ENCODE measurements at places on chromosomes 3 and 15.
A peak's percentile ranks its signal among the peaks of the same experiment; 100 is the strongest.

GRCh38 chr3:26681632-26682031 is 59.1 kb downstream of the LRRC3B start:
- no peak for DNase-seq

DNA sequence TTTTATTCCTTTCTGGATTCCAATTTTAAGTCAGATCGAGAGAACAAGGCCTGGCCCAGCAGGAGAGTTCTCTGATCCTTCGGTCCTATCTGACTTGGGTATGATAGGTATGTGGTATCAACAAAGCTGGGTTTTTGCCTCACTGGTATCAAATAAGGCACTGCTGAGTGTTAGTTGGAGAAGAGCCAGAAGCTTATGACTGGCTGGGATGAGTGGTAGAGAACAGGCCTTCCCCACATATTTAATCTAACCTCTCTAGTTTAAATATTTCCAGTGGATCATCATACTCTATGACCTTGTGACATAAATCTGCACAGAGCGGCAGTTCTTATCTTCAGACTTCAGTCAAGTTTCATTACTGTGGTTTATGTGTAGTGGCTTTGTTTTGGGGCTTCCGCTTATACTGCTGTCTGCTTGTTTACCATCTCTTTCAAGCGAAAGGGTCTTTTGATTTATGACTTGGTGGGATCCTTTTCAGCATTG is 164.5 kb downstream of the PTPRG start:
- DNase-seq = peak; percentile 87

GRCh38 chr3:31364711-31365110 is 168.0 kb upstream of the STT3B start:
- DNase-seq = peak; percentile 84

DNA sequence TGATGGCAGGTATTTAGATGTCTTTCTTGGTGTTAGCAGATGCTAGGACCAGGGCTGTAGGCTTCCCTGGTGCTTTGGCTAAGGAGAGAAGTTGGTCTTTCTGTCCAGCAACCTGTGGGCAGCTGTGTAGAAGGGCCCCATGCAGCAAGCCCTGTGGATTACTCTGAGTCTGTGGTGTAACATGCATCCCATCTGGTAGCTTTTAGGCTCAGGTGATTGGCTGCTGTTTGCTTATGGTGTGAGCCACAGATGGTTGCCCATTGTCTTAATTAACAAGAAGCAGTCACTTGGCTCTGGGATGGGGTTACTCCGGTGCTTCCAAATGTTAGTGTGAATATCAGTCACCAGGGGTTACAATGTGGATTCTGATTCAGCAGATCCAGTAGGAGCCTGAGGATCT is 368.6 kb upstream of the C2CD4B start:
- DNase-seq = no peak

DNA sequence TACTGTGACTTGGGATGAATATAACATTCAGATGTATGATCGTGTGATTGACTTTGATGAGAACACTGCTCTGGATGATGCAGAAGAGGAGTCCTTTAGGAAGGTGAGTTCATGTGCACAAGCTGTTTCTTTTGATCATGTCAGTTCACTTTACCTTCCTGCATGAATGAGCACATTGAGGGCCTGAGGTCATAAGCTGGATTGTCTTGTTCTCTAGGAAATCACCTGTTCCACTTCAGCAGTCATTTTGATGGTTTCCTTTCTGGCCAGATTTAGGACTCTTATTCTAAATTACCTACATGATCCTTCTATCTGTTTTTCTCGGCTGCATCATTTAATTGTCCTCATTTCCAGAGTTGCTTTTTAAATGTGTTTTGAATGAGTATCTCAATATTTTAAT is 4.1 kb downstream of the RCN2 start:
- DNase-seq = no peak

DNA sequence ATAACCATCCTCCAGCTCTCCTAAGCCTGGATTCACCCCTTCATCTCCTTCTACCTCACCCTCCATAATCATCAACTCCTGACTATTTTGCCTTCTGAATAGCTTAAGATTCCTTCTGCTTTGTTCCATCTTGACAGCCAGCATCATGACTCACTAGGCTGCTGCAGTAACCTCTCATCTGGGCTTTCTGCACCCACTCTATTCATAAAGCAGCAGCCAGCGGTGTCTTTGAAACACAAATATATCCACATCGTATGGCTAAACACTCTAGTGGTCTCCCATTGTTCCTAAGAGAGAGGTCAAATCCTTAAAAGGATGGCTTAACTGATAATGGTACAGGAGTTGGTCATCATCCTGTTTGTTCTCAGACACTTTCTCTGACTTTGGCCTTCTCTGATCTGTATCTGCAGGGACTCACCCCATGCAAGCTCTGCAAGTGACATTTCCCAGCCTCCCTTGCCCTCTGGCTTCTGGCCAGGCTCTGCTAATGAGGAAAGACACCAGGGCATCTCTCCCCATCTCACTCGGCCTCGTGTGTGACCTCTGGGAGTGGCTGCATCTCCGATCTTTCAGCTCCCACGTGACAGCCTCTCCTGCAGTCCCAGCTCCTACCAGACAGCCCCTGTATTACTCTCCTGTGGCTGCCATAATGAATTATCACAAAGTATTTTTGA is 6.2 kb downstream of the GRK7 start:
- DNase-seq = peak; percentile 34

- DNase-seq = no peak
Measured at GRCh38 chr15:27752691-27753090, 346.4 kb downstream of the OCA2 start.

- peak; percentile 50 for DNase-seq
Measured at GRCh38 chr3:71070497-71071463, 512.7 kb downstream of the FOXP1 start.

DNA sequence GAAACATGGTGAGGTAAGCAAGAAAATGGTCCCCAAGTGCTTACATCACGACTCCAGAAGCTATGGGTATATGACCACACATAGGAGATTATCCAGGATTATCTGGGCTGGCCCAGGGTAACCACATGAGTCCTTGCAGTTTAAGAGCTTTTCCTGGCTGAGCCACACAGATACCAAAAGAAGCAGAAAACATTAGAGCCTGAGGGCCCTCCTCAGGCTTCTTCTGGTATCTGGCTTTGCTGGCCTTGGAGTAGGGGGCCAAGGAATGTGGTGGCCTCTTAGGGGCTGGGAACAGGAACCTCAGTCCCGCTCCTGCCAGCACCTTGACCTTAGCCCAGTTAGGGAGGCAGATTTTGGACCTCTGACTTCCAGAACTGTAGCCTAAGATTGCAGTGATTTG is 259.1 kb downstream of the KCNMB2 start:
- DNase-seq = no peak

- DNase-seq = no peak
Measured at GRCh38 chr3:146133441-146133840, 27.5 kb downstream of the PLOD2 start.

Data from iris pigment epithelial cell (primary cell).